ENCODE measurements at places on chromosomes 16 and 17.

DNA sequence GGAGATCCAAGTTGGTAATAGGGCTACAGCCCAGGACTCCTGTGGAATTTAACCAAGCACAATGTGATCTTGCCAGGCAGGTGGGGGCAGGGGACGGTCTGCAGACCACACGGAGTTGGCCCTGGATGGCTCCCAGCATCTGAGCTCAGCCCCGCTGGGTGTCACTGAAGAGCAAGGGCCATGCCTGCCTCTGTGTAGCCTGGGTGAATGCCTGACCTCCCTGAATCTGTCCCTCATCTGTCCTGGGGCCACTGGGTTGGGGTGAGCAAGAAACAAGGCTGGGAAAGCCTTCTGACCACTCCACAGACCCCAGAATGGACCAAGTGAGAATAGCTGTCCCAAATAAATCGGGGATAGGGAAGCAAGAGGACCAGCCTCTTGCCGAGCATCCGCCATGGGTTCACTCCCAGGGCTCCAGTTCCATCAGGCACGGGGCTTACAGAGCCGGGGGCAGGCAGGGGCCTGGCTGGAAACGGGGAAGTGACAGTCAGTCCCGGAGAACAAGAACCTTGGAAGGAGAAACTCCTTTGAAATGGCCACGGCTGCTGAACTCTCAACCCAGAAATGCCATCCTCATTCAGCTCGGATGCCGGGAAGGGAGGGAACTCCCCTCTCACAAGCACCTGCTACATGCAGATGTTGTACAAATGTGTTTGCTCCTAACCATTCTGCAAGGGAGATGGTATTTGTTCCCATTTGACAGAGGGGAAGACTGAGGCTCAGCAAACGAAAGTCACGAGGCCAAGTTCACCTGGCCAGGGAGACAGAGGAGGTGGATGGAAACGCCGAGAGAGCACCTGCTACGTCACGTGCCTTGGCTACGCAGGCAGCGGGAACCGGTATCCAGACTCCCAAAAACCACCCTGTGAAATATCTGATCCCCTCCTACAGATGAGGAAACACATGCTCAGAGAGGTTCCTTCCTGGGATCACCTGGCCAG, 50.0 kb downstream of the RMI2 start:
- no peak for DNase-seq

GRCh38 chr17:66655861-66656260, 179.1 kb upstream of the CACNG5 start:
- no peak for DNase-seq

- DNase-seq, result peak; percentile 12
Measured at GRCh38 chr16:71811261-71811803, 2.7 kb upstream of the AP1G1 start.

DNA sequence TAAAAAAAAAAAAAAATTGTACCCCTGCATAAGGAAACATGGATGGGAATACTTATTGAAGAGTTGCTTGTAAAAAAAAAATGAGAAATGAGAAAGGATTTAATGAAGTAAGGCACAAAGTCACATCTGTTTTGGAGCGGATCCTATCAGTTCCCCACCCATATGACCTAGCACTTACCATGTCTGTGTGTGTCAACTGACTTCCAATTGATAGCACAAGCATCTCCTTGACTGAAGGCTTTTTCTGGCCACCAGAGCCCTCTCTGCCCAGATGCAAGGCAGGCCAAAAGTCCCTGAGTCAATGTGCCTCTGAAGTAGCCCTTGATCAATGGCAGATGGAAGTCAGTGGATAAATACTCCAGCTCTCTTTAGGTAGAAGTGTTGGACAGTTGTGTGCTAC, 13.4 kb upstream of the NLK start:
- DNase-seq, result no peak

DNA sequence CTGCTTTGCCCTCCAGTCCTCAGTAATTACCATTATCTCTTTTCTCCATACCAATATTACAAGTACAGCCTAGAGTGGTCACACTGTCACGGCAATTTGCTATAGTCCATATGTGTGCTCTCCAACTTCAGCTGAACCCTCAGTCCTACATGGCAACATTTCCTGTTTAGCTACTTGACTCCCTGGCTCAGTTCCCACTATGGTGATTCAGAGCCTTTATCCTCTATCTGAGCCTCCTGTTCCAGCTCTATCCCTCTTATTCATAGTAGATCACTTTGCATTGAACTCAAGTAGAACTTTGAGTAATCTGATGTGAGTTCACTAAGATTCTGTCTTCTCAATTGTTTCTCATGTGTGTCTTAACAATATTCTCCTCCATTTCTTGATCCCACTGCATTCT, 43.7 kb upstream of the GOSR1 start:
- peak; percentile 83 for DNase-seq

DNA sequence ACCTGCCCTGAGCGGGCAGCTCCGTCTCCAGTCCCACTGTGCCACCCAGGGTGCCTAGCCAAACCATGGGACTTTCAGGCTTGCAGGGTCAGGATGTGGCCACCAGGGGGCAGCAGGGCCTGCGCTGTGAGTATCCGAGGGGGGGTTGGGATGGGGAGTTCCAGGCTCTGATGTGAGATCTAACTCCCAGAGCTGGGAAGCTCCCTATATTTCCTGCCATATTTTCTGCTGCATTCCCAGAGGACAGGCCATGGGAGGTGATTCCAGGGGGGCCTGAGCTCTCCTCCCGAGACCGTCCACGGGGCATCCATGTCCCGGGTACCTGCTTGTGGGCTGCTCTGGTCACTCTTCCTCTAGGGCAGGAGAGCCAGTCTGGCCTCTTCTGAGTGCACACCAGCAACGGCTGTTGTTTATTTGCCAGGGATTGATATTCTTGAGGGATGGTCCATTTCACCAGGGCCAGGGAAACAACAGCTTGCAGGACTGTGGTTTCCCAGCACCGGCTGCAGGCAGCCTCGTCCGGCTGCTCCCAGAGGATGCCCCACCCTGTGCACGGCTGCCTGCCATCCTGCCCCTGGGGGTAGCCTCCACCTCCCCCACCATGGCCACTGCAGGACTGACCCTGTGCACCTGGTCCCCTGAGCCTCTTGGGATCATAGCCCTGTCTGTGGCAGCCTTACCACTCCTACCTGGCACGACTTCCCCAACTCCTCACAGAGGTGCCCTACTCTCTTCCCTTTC, 1.2 kb downstream of the GPR142 start:
- DNase-seq, result peak; percentile 46

DNA sequence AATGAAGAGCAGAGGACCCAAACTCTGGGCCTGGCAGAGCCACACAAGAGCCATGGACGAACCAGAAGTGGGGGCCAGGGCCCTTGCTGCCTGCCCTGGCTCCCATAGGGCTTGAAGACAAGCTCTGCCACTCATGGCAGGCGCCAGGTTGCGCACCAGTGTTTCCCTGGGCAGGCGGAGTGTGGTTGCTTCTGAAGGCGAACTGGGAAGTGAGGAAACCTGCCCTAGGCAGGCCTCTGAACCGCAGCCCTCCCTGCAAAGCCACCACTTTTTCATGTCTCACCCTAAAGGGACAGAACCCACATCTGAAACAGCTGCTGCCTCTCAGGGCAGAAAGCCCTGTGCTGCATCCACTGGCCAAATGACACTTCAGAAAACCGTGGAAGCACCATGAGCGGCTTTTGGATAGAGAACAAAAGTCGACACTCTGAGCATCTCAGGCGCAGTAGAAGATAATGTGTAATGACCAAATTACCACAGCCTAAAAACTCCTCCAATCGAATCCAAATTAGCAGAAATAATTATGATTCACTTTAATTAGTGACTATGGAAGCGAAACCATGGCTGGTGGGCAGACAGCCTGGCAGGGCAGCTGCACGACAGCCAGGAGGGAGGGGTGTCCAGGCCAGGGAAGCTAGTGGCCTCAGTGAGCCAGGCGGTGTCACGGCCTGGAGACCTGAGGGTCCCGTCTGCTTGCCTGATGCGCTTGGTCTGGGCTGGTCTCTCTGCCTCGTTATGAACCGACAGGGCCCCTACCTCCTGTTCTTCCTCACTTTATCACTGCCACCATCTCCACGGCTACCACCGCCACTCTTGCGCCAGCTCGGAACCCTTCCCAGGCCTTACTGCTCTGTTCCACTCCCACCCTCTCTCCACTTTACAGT, 59.1 kb downstream of the PRMT7 start:
- no peak for DNase-seq

DNA sequence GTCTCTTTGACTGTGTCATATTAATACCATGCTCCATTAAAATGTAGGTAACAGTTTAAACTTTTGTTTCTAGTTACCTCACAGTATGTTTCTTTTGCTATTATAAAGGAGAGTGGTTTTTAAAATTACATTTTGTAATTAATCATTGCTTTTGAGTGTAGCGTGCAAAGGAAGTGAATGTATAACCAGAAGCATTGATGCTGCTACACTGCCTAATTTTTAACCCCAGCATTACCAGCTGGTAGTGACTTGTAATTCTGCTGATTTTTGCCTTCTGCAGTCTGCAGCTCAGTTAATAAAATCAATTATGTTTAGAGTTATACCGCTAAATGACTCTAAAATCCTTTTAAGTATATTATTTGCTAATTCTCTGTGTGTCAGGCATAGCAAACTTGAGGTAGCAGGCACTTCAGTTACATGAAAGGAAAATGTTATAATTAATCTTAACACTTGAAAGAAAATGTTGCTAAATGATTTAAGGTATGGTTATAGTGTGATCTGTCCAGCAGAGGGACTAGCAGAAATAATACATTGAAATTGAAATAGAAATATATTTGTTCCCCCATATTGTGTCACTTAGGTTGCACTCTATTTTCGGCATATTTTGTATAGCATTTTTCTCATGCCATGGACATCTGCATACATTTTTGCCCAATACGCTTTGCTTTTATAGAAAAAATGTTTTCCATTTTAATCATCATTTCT, 388.5 kb downstream of the CNTNAP4 start:
- no peak for DNase-seq

GRCh38 chr16:12390644-12391043, 413.0 kb downstream of the CPPED1 start:
- DNase-seq, result no peak

DNA sequence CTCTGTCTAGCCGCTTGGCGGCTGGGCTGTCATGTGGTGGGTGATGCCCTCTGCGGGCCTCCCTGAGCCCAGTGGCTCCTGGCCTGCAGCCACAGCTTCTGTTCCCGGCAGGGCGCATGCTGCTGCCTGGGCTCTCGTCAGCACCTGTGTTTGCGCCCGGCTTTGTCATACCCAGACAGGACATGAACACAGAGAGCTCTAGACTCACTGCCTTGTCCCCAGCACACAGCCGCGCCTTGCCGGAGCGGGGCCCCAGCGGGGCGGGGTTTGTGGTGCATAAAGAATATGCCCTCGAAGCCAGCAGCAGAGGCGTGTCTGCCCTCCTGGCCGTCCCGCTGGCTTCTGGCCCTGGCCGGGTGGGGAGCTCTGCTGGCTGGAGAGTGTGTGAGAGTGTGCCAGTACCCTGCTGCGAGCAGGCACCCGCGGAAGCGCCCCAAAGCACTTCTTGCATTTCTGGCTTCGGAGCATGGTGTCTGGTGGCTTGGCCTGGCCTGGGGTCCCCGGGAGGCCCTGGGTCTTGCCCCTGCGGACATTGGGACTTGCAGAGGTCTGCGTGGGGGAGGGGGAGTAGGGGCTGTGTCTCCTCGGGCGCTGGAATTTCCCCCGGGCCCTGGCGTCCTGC, 14.4 kb downstream of the ASPSCR1 start:
- DNase-seq, result peak; percentile 85

DNA sequence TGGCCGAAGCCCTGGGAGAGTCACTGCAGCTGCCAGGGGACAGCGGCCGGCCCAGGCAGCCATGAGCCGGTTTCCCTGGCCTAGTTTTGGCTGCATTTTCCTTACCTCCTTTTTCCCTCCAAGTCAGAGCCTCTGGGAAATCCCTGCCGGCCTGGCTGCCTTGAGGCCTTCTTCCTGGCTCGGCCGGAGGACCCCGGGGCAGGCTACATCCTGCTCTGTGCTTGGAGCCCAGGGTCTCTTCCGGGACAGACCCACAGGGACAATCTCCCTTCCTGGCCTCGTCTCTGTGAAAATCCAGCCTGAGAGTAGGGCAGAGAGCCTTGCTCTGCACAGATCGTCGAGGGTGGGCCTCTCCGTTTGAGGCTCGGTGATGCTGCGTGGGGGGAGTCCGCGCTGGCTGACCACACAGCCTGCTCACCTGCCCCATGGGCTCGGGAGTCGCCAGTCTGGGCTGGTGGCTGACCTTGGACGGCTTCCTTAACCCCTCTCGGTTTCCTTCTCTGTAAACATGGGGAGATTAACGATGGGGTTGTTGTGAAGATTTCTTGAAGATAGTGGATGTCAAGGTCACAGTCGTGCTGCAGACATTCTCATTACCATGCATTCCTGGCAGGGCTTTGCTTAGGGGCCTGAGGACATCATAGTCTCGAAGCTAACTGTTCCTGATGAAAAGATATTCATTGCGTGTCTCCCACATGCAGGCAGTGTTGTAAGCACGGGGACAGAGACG, 34.8 kb upstream of the CIBAR2 start:
- no peak for DNase-seq

- DNase-seq, result no peak
Measured at GRCh38 chr16:21663889-21664647, at the start of gene OTOA. TSS of gene OTOA (plus strand) at chr16:21663968. CDS start at chr16:21678515, 14,547 bp downstream.

DNA sequence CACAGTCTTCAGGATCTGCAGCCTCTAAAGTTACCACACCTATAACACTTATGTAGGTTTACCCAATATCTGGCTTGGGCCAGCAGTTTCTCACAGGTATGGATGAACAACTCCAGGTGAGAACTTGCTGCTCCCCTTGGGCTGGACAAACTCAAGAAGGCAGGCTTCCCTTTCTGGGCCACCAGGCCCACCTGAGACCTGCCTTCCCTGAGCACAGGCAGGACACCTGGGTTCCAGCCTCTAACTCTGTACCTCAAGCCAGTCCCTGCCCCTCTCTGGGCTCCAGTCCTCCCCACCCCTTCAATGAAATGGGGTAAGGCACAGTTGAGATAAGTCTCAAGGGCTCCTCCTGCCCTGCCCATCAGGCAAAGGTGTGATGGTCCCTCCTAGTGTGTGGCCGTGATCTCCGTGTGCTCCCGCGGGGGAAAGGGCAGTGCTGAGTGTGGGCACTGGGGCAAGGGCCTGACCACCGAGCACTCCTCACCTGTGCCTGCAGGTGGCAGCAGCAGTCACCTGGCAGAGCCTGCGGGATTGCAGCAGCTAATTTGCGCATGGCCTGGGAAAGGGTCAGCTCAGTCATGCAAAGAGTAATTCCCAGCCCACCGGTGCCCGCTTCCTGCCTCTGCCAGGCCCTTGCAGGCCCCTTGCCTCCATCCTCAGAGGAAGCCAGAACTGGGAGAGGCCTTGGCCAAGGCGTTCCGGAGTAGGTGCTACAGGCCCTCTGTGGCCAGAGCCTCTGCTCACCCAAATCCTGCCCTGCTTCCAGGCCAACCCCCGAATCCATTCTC, 28.2 kb upstream of the ADGRG1 start:
- peak; percentile 19 for DNase-seq

- DNase-seq, result no peak
Measured at GRCh38 chr17:35944151-35944550, 638 bp upstream of the LYZL6 start.
